Activated CD8-positive, alpha-beta T cell treated with anti-CD3 and anti-CD28 coated beads for 36 hours (primary cell): ENCODE measurements at places on chromosomes 4 and X. TPM values are rescaled to one million over a fixed set of nuclear protein-coding genes. Genes with fewer than 3 reads are reported as not detected.
A peak's percentile ranks its signal among the peaks of the same experiment; 100 is the strongest.

- H3K4me1 ChIP-seq = peaks cover 8% of the 10 kb centered on the region
- no peak for DNase-seq
- H3K36me3 ChIP-seq = peaks cover 3% of the 10 kb centered on the region
- H3K27ac ChIP-seq = peak overlapping the region; percentile 95
- no peaks in the 10 kb centered on the region for H3K27me3 ChIP-seq
These were observed 473 bp upstream of the USP51 start for GRCh38 chrX:55490121-55490520.

GRCh38 chrX:10482261-10482660 lies 138.1 kb downstream of the MID1 start:
- H3K4me1 ChIP-seq = no peaks in the 10 kb centered on the region
- H3K36me3 ChIP-seq = no peaks in the 10 kb centered on the region
- no peak overlapping the region for H3K4me3 ChIP-seq
- H3K27ac ChIP-seq = no peak overlapping the region
- H3K27me3 ChIP-seq = no peaks in the 10 kb centered on the region
- DNase-seq = no peak

- H3K36me3 ChIP-seq = no peaks in the 10 kb centered on the region
- H3K27me3 ChIP-seq = no peaks in the 10 kb centered on the region
- H3K27ac ChIP-seq = no peak overlapping the region
- H3K4me3 ChIP-seq = no peak overlapping the region
These were observed 63.6 kb downstream of the STARD8 start for GRCh38 chrX:68710870-68711576.

Gene NXF3
- total RNA-seq = not detected

Gene CDX4
- not detected for total RNA-seq
